Activated T-helper 1 cell treated with anti-CD3 and anti-CD28 coated beads, Interleukin-2, amount 50 U/mL, for 16 hours (primary cell): ENCODE measurements at places on chromosomes 4 and X.

DNA sequence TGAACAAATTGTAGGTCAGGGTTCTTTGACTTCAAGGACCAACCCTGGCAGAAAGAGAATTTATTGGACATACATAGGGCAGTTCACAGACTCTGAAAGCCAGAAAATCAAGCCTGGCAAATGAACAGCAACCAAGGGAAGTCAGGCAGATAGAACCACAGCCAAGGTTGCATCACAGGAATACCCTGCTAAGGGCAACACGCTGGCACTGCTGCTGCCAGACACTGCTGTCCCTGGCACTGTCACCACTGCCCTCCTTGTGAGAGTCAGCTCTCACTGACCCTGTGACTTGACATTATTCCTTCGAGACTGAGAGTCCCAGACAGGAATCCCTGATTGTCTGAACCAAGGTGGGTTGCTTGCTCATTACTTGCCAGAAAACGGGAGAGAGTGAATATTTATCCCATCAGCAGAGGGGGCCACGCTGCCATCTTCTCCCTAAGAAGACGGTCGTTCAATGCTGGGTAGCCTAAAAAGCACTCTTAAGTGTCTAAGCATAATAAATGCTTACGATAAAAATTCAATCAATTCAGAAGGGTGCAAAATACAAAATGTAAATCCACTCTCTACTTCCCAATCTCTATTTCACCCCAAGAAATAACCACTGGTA, 23.2 kb upstream of the PTTG2 start:
- no peak for DNase-seq

DNA sequence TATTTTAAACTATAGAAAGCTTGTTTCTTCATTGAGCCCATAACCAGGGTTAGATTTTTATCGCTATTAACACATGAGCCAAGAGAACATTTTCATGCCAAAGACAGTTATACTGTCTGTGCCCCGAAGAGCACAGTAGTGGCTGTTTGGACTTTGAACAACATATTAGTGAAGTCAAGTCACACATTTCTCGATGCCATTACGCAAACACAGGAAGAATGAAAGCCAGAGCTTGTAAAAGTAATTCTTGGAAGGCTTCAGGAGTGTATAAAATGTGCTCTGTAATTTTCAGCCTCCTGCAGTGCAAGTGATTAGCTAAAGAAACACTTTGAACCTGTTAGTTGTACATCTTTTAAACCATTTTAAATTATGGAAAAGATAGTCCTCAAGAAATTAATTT, 590.7 kb upstream of the PITX2 start:
- no peak for DNase-seq

DNA sequence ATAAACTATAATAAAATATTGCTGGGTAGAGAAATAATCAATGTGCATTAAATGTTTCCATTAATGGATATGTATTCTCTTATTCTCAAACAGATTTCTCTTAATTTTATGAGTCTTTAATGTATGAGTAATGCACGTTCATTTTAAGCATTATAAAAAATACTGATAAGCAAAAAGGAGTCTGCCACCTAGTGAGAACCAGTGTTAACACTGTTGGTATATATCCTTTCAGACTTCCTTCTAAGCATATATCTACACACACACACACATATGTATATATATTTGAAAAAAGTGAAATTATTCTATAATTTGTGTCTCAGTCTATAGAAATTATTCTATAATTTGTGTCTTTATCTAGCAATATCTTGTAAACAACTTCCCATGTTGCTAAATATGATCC, 49.9 kb upstream of the MTMR1 start:
- no peak for DNase-seq

DNA sequence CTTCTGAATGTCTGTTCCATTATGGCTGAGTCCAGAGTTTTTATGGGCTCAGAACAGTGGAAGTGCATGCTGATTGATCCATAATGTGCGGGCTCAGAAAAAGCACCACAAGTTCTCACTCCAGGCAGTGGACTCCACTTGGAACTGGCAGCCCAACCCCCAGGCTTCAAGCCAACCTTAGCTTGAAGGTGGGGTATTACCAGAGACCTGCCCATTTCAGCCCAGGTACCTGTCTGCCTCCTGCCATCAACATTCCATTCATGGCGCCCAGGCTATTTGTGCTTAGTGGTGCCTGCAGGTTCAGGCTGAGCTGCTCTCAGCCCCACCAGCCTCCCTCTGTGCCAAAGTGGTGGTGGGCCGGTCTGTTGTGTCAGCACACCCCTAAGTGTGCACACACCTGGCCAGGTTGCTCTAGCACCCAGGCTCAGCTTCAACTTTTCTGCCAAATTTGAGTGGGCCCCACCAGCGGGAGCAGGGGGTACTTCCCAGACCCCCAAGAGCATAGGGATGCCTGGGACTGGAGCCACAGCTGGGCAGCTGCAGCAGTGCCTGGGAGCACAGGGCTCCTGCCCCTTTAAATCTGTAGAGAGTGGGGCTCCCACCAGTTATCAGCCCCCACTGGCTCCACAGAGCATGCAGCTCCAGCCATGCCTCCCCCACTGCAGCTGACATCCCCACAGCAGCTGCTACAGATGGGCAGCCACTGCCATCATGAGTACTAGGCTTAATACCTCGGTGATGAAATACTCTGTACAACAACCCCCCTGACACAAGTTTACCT, 1025.3 kb downstream of the PCDH19 start:
- DNase-seq = no peak

DNA sequence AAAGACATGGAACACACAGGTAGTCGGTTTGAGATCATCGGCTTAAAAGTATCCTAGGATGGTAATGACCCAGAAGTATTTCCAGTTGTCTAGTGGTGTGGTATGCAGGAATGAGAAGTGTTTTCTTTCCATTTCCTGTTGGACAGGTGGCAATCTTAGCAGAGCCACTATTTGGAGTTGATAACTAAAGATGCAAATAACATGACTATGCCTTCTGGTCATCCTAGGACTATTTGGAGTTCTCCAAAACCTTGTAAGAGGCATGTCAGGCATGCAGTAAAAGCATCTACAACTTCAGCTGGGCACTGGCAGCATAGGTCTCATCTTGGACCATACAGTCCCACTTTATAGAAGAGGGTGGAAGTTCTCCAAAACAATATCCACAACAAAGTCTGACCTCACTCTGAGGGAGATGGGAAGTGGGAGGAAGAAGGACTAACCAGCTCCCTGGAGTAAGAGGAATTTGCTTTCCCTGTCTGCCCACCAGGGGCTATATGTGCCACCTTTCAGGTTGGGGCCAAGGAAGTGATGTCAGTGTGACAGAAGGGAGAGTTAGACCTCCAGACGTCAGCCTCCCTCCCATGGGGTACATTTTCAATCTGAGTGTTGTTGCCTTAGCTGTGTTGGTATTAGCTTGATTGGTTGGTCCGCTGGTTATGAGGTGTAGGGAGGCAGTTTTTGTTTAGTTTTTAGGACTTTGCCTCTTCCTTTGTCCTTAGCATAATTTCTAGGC, 101.2 kb upstream of the MYOZ2 start:
- DNase-seq = no peak

GRCh38 chr4:2887343-2887742, 43.7 kb downstream of the ADD1 start:
- DNase-seq = no peak

DNA sequence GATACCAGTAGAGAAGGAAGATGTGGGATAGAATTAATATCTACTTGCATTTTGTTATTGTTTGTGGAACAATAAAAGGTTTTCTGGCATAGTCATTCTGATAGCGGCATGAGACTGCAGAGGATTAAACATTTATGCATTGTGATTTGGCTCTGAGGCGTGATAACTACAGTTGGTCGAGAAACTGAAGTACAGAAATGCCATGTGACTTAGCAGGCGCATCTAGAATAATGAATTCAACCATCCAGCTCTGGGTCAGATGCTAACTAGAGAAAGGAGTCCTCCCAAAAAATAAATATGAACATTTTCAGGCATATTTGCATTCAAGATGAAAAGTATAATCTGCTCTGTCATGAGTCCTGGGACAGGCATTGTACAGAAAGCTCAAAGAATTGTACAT, 62.8 kb downstream of the CCSER1 start:
- no peak for DNase-seq

- no peak for DNase-seq
Observed at GRCh38 chrX:77427611-77428010, 19.6 kb upstream of the FGF16 start.

- DNase-seq = peak; percentile 15
Observed at GRCh38 chr4:98828801-98829200, 100.1 kb downstream of the EIF4E start.

DNA sequence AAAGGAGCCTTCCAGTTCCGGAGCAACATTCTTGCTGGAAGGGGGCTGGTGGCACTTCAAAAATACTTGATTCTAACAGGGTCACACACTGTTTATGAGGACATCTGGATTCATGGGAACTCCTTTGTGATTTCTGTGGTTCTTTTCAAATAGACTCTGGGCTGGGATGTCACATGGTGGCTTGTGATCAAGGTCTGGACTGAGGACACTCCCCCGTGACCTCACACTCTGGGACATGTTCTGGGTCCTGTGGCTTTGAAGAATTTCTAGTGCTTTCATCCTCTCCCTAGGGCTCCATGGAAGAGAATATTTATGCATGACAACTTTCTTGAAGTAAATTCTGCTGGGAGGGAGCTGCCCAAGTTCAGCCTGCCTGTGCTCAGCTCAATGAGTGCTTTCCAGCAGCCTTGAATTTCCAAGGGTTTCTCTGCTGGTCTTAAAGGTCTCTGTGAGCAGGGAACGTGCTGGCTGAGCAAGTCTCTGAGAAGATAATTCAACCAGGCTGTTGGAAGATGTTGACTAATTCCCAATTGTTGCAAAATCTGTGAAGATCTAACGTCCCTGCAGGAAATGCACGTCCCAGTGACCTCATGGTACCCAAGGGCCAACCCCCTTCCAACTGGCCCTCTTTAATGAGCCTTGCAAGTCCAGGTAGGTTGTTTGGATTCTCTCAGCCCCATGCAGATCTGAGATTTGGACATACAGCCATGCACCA, 36.3 kb downstream of the GPR143 start:
- DNase-seq = no peak

DNA sequence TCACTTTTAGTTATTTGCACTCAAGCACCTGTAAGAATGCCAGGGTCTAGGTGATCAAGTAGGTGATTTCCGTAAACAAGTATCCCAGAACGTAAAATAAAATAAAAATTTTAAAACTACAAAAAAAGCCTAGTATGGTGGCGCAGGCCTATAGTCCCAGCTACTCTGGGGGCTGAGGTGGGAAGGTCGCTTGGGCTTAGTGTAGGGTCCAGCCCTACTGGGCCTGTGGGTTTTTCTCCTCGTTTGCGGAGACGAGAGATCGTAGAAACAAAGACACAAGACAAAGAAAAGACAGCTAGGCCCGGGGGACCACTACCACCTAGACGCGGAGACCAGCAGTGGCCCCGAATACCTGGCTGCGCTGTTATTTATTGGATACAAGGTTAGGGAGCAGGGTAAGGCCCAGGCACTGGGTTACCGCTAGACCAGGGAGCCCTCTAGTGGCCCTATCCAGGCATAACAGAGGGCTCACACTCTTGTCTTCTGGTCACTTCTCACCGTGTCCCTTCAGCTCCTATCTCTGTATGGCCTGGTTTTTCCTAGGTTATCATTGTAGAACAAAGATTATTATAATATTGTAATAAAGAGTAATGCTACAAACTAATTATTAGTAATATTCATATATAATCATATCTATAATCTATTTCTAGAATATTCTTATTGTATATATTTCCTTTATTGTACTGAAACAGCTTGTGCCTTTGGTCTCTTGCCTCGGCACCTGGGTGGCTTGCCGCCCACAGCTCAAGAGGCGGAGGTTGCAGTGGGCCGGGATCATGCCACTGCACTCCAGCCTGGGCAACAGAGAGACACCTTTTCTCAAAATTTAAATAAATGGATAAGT, 38.4 kb downstream of the SAGE1 start:
- DNase-seq = peak; percentile 13

- DNase-seq = no peak
Observed at GRCh38 chrX:111395149-111395548, 16.8 kb downstream of the DCX start.

DNA sequence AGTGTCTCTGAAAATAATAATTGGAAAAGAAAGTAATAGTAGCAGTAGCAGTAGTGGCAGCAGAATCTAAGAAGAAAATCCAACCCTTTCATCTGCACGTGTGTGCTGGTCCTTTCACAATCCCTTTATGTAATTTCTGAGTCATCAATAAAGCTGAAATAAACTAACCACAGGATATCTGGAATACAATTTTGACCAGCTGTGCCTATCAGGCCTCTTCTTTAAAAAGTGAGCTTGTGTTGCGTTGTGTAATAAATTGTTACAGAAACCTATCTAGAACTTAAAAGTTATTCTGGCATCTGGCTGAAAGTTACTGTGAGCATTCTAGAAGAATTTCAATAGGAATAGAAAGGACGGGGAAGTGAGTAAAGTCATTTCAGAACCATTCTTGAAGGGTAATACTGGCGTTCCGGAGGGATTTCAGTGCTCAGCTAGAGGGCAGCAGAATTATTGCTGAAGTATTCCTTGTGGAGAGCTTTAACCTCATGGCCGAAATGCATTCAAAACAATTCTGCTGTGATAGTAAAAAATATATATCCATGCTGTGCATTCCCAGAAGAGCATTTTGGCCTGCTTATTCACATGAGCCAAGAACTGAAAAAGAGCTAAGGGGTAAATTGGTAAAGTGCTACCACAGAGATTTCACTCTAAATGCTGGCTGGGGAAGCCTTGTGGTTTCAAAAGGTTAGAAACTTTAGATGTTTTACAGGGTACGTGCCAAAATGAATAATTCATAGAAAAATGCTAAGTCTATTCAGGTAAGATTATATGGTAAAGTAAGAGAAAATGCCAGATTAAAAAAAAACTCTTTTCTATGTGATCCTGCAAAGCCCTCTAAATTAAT, 260.6 kb downstream of the NKX6-1 start:
- no peak for DNase-seq

GRCh38 chrX:2172359-2172758, 328.4 kb downstream of the DHRSX start:
- DNase-seq = no peak

GRCh38 chrX:96244955-96245354, 439.7 kb upstream of the DIAPH2 start:
- DNase-seq = no peak

DNA sequence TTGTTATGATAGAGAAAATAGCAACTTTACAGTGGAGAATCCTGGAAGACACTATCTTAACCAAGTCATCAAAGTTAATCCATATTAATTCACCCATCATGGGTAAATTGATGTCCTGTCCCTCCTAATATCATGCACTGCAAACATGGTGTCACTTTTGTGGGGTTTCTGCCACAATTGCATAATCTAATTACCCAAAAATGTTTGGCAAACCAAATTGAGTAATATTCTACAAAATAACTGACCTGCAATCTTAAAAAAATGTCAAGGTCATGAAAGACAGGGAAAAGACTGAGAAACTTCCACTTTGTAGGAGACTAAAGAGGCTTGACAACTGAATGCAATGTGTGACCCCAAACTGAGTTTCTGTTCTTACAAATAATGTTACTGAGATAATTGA, 37.1 kb upstream of the PLAC8 start:
- no peak for DNase-seq

- no peak for DNase-seq
Observed at GRCh38 chrX:140434347-140434746, 70.5 kb downstream of the SOX3 start.

GRCh38 chrX:25006586-25007058, 9.1 kb downstream of the ARX start:
- no peak for DNase-seq

- DNase-seq = no peak
Observed at GRCh38 chrX:72045141-72045540, 86.6 kb downstream of the RTL5 start.

- no peak for DNase-seq
Observed at GRCh38 chr4:165331359-165331758, 3.9 kb downstream of the MSMO1 start.

GRCh38 chr4:41374490-41374889, 117.8 kb downstream of the UCHL1 start:
- DNase-seq = no peak

- no peak for DNase-seq
Observed at GRCh38 chr4:91829531-91829930, 474.2 kb upstream of the GRID2 start.
